Heart left ventricle (tissue), 16 donors: ENCODE measurements at places on chromosomes 16 and 17.
A peak's percentile ranks its signal among the peaks of the same experiment; 100 is the strongest.

- DNase-seq, result no peak
These were observed 125.8 kb upstream of the SMURF2 start for GRCh38 chr17:64787921-64788271.

DNA sequence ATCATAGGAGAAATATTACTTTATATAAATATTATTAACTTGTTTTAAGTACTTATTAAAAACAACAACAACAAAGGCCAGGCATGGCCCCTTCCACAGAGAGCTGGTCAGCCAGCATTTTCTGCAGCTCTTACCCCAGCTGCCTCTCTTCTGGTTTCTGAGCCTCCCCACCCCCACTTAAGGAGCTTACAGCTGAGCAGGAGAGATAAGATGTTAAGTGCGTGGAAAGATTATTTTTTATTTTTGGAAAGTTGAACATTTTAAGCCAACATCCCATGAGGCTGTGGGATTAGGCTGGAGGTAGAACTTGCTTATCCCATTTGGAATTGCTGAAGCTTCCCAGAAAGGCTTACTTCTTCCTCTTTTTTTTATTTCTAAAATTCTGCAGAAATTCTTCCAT lies 401.2 kb downstream of the SEC14L1 start:
- no peak for DNase-seq

GRCh38 chr16:17358846-17359245 lies 111.9 kb downstream of the XYLT1 start:
- no peak for DNase-seq

GRCh38 chr17:48127371-48128051 lies 19.9 kb downstream of the SNX11 start:
- DNase-seq, result no peak

GRCh38 chr17:38594152-38594551 lies 11.6 kb downstream of the SRCIN1 start:
- no peak for DNase-seq

GRCh38 chr16:79703066-79703465 lies 102.5 kb upstream of the MAF start:
- DNase-seq, result no peak

DNA sequence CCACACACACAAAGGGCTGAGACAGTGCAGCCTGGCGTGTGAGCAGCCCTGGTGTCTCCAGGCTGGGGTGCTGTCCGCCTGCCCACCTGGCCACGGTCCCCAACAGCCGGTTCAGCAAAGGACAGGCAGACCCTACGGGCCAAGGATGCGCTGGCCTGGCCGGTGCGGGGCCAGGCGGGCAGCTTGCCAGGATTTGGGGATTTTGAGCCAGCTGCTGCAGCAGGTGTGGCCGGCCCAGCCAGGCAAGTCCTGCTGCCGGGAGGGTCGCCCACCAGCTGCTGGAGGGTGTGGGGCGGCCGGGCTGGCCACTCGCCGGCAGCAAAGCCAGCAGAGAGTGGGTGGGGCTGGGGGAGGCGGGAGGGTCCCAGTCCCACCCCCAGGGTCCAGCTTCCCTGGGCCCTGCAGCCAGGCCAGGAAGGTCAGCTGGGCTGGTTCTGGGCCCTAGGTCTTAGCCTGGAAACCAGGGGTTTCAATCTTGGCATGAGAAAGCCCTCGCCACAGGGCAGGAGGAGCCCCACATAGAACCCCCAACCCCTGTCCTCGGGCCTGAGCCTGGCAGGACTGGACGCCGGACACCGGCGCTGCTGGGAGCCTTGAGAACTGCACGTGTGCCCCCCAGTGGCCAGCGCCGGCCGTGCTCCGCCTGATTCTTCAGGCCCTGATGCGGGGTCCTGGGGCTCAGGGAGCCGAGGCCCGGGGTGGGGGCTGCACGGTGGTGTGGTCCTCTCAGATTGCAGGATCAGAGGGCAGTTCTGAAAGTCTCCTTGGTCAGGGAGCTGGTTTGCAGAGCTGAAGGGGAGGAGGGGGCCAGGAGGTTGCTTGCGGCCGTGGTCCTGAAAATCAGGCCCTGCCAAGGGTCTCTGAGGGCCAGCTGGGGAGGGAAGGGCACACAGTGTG lies 17.6 kb upstream of the SSTR5 start:
- DNase-seq, result peak; percentile 57

DNA sequence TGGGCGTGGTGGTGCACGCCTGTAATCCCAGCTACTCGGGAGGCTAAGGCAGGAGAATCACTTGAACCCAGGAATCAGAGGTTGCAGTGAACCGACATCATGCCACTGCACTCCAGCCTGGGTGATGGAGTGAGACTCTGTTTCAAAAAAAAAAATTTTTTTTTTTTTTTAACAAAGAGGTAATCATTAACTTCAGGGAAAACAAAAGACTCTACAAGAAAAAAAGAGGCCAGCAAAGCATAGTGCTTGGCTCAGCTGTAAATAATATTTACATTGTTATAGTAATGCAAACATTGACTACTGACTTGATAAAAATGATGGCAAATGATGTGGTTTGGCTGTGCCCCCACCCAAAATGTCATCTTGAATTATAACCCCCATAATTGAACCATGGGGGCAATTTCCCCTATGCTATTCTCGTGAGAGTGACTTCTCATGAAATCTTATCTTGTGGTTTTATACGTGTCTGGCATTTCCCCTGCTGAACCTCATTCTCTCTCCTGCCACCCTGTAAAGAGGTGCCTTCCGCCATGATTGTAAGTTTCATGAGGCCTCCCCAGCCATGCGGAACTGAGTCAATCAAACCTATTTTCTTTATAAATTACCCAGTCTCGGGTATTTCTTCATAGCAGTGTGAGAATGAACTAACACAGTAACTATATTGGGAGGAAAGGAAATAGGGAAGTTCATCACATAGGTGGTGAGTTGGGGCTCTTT lies 12.7 kb upstream of the SSTR2 start:
- DNase-seq, result no peak

DNA sequence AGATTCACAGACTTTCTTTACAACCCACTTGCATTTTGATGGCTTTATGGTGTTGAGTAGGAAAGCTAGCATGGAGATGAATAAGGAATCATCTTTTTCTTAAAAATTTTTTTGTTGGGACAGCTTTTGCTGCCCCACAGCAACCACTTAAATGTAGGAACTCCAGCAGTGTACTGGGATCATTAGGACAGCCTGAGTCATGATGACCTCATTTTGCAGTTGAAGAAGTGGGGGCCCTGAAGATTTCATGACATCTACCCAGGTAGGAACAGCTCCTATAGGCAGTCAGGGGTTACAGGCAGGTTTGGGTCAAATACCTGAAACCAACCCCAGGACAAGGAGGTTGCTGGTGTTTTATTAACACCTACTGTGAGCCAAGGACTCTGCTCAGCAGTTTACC lies 2.1 kb downstream of the METTL22 start:
- DNase-seq, result no peak

DNA sequence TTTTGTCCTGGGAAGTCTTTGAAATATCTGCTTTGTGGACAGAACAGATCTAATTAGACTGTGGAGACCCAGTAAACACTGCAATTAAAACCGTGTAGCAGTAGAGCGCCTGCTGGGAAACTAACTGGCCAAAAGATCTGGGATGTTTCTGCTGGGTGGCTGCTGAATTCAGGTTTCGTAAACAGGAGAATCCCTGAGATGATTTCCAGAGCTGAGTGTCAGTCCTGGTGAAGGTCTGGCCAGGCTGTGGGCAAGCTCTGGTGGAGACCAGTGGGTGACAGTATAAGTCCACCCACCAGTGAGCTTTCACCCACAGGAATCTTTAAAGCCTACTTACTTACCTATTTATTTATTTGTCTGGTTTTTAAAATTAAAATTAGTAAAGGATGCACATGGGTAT lies 257.2 kb downstream of the IRF8 start:
- DNase-seq, result no peak

- DNase-seq, result no peak
These were observed 133.1 kb downstream of the SPECC1 start for GRCh38 chr17:20142268-20142667.

GRCh38 chr17:69761011-69761410 lies 314.0 kb upstream of the KCNJ16 start:
- no peak for DNase-seq

DNA sequence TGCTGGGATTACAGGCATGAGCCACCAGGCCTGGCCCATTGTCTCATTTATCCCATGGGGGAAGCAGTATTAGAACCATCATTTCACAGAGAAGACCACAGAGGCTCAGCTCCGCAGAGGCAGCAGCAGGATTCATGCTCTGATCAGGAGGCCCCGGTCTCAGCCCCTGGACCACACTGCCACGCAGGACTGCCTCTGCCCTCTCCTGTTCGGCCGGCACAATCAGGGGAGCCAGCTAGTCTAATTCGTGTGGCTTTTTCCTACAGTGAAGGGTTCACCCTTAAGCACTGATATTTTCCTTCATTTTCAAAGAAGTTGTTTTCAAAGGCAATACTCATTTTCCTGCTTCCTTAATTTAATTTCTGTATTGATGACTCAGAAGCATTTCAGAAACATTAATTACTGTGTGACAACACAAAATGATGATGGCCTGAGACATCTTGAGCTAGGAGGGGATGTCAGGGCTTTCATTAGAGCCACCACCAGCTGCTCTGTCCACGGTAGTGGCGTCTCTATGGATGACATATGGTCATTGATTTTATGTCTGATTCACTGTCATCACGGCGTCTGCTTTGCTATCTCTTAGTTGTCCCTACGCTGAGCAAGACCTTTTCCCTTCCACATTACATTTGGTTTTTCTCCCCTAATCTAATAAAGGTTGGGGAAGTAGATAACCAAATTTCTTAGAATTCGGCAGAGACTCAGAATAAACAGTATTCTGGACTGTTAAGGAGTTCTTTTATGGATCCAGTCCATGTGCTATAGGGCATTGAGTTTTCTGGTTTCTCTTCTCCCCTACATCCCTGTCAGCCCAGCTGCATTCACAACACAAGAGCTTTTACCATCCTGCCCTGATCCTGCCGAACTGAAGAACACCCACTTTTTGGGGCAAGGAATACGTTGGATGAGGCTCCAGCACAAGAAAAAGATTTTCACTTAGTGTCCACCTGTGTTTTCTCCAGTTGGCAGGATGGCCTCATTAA lies 314.0 kb downstream of the SLC39A11 start:
- DNase-seq, result no peak

GRCh38 chr17:37283414-37283961 lies 92.3 kb upstream of the C17orf78 start:
- no peak for DNase-seq

GRCh38 chr17:57471868-57472368 lies 215.6 kb downstream of the MSI2 start:
- DNase-seq, result no peak

GRCh38 chr17:63533433-63534077 lies 10.4 kb downstream of the KCNH6 start:
- DNase-seq, result no peak

DNA sequence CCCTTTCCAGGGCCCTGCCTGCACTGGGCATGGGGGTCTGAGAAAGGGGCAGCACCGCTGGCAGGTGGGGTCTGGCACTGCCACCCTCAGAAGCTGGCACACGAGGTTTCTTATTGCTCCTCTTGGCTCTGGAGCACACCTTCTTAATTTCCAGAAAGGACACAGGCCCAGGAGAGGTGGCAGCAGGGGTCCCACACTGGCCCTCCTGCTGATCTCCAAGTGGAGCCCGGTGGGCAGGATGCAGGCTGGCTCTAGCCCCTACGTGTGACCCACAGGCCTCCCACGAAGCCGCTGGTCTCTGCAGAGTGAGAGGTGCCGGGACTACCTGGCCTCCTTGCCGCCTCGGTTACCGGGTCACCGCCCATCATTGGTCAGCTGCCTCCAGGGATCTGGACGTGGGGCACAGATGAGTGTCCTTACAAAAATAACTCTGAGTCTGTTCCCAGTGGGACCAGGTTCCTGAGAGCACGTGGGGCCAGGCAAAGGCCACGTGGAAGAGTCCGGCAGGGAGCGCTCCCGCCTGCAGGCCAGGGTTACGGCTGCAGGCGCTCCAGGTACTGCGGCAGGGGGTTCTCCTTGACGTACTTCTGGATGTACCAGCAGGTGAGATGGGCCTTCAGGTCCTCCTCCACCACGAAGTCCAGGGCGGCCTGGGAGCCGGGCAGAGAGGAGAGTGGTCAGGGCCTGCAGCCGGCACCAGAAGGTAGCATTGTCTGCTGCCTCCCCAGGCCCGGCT lies 10.3 kb downstream of the NATD1 start:
- DNase-seq, result peak; percentile 63

DNA sequence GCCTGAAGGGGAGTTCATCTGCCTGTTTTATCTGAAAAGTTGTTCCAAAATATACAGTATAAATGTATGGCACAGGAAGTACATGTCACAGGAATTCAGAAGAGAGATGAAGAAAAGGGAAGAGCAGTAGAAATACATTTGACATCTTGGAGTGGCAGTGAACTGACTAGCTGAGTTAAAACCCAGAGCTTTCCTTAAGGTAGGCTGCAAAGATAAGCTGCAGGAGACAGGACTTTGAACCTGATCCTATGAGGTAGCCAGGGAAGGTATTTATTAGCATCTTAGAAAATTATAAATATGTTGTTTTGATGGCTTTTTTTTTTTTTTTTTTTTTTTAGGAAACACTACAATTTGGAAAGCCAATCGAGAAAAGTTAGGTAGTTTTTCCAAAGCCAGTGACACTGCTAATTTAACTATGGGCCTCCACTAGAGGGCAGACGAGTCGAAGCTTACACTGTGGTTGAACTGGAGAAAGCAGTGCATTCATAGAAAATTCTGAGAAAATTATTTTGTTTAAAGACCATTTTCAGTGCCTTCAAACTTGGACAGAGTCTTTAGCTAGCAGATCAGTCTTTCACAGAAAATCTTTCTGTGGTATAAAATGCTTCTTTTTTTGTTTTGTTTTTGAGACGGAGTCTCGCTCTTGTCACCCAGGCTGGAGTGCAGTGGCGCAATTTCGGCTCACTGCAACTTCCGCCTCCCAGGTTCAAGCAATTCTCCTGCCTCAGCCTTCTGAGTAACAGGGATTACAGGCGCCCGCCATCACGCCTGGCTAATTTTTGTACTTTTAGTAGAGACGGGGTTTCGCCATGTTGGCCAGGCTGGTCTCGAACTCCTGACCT lies 122.3 kb downstream of the SSH2 start:
- peak; percentile 59 for DNase-seq

DNA sequence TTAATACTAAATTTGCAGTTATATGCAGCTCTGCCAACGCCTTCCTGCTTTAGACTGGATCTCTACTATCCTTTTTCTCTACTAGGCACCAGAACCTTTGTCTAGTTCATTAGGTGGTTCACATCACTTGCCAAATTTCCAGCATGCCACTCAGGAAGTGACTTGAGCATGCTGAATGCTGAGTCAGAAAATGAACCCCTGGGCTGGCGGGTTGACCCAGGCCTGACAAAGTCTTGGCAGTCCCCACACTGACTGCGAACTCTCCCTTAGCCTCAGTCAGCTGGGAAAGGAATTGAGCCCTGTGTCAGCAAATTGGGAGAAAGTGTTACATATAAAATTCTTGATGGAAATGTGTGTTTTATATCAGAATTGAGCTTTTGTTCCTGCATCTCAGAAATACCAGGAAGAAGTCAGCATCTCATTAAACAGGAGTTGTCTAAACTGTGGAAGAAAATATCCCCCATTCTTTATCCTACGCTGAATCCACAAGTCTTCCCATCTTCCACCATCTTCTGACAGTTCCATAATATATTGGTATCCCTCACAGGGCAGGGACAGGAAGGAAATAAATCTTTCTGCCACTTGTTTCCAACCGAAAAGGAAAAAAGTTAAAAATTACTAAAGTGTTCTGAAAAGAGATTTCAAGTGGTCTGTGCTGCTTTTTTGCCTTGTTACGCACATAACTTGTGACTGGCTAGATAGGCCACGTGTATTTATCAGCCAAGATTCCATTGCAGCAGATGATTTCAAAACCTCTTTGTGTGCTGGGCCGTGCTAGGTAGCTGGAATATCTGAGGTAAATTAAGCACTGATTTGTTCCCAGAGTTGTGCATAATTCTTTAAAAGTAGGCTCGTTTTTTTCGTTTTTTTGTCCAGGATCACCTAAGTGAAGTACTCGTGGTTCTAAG lies 16.7 kb upstream of the SLC12A3 start:
- peak; percentile 50 for DNase-seq

- DNase-seq, result no peak
These were observed 13.4 kb downstream of the FBF1 start for GRCh38 chr17:75927286-75927922.
